ENCODE measurements at places on chromosomes 7 and 10. TPM values are rescaled to one million over a fixed set of nuclear protein-coding genes. Genes with fewer than 3 reads are reported as not detected.

The NME8 gene
- total RNA-seq, result not detected

The NOS3 gene
- total RNA-seq, result 4.5 TPM

The CAPZA2 gene
- total RNA-seq, result 95.3 TPM

The SPDYE5 gene
- not detected for total RNA-seq

The GFRA1 gene
- total RNA-seq, result 5.2 TPM

The NXPH1 gene
- not detected for total RNA-seq

The PSD gene
- total RNA-seq, result 6.8 TPM

The FAM13C gene
- total RNA-seq, result 1.9 TPM

The FFAR4 gene
- total RNA-seq, result not detected

The SPDYE1 gene
- total RNA-seq, result not detected

The TMEM184A gene
- total RNA-seq, result 0.13 TPM

The SLIT1 gene
- under 0.01 TPM for total RNA-seq

The WDR86 gene
- 1.7 TPM for total RNA-seq

The ADRA2A gene
- total RNA-seq, result not detected

The PKD2L1 gene
- total RNA-seq, result not detected

The FOXI2 gene
- not detected for total RNA-seq

The MGAM2 gene
- total RNA-seq, result not detected

The MYO3A gene
- total RNA-seq, result not detected

The UCMA gene
- total RNA-seq, result not detected

The NSUN6 gene
- total RNA-seq, result 4.5 TPM

The DLX5 gene
- 0.13 TPM for total RNA-seq

The ELN gene
- total RNA-seq, result 2.3 TPM

The CALML3 gene
- total RNA-seq, result not detected

The FAM25A gene
- not detected for total RNA-seq

The SSC4D gene
- total RNA-seq, result 1.7 TPM

The MMP21 gene
- not detected for total RNA-seq
